Activated CD8-positive, alpha-beta memory T cell treated with anti-CD3 and anti-CD28 coated beads for 1 hour (primary cell): ENCODE measurements at places on chromosomes 3 and 15.

GRCh38 chr15:68205558-68205944 is 419 bp upstream of the CALML4 start:
- no peak for DNase-seq

GRCh38 chr3:98692787-98693473 is 70.2 kb upstream of the ST3GAL6 start:
- DNase-seq: no peak

GRCh38 chr3:70250492-70250891 is 61.9 kb downstream of the MDFIC2 start:
- no peak for DNase-seq

DNA sequence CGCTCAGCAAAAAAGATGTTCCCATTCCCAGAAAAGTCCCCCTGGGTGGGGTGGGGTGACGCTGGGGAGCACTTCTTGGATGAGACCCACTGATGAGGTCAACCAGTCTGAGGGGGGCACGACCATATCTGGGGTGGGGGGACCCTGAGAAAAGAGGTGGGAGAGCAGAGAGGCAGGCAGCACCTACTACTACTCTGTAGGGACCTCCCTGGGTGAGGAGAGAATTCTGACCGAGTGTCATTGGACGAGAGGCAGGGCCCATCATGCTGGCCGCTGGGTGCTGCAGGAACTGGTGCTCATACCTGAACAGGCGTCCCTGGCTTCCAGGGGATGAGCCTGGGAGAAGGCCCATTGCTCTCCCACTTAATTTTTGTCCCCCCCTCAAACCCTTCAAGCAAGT is 158.8 kb downstream of the KLF13 start:
- no peak for DNase-seq

GRCh38 chr15:67021455-67021854 is 43.9 kb upstream of the SMAD3 start:
- no peak for DNase-seq

DNA sequence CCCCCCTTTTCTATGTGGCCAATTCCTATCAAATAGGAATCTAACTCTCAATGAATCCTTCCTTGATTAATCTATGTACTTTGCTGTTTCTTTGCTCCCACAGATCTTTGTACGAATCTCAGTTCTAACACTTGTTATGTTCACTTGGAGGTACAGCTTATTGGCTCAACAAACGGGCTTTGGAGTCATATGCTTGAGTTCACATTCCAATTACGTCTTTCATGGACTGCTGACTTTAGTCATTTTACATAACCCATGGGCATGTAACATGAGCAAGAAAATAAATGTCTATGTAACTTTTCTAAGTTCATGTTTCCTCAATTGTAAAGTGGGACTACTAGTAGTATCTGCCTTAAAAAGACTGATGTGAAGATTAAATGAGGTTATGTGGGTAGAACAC is 123.2 kb upstream of the TBC1D5 start:
- no peak for DNase-seq

- DNase-seq: no peak
Measured at GRCh38 chr3:96970211-96970610, 155.8 kb downstream of the EPHA6 start.

- DNase-seq: no peak
Measured at GRCh38 chr15:39110336-39110735, 470.5 kb upstream of the THBS1 start.

DNA sequence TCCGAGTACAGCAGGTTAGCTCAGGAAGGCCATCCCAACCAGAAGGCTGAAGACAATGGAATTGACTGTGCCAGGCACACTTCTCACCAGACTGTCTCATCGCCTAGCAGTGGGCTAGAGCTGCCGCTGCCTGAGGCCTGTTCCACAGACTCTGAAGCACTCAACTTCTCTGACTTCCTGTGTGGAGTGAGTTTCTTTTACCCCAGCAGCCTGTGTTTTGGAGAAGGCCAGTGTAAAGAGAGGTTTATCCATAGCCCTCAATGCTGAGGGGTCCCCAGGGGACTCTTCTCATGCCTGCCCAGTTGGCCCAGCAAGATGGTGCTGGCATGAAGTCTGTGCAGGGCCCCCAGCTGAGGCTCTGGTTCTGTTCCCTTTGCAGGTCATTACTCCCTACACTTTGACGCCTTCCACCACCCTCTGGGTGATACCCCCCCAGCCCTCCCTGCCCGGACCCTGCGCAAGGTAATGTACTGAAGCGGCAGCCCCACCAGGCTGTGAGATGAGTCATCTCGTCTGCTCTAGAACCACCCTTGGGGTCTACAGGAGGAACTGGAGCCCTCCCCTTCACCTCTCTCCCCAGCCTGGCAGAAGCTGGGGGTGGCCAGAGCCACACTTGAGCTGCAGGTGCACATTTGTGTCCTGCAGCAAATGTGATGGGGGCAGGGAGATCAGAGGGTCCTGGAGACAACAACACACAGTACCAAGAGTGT is 5.2 kb upstream of the MANF start:
- DNase-seq: no peak

DNA sequence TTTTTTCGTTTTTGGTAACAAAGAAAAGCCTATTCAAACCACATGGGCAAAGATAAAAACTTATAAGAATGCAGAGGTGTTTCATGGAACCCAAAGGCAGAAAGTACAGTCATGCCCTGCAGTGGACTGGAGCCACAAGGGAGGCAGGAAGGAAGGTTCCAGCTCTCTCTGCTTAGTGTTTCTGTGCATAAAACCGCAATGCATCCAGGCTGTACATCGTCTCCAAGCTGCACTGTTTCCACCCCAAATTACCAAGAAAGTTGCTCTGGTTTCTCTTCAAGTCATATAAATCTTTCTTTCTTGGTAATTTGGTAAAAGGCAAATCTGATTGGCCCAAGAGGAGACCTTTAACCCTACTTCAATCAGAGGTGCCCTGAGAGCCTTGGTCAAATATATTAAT is 15.8 kb downstream of the TRAT1 start:
- no peak for DNase-seq

DNA sequence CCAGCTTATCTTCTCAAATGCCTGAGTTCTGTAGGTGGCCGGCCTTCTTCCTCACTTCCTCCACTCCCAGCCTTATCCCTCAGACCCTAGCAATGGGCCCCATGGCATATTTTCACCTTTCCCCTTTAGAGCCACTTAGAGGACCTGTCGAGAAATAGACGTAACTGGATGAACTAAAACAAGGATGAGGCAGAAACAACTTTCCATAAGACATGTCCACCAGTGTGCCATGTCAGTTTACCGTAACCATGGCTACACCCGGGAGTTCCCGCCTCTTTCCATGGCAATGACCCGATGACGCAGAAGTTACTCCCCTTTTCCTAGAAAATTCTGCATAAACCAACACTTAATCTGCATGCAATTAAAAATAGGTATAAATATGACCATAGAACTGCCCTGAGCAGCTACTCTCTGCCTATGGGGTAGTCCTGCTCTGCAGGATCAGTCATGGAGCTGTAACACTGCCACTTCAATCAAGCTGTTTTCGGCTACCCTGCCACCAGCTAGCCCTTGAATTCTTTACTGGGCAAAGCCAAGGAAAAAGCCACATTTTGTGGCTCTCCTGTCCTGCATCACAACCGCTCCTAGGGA is 55.1 kb upstream of the ZBTB38 start:
- no peak for DNase-seq

DNA sequence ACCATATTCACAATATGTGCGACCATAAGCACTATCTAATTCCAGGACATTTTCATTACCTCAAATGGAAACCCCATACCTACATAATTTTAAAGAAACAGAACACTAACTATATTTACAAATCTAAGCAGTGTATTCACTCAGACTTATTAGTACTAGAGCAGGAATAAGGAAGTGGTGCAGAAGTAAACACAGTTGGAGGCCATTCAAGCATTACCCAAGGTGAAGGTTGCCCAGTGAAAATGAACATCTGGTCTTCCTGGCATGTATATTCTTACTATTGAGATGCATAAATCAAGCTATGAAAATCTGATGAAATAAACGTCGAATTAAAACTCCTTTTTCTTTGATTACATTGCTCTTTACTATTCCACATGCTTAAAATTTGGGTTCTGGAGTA is 78.9 kb upstream of the TTC14 start:
- no peak for DNase-seq

DNA sequence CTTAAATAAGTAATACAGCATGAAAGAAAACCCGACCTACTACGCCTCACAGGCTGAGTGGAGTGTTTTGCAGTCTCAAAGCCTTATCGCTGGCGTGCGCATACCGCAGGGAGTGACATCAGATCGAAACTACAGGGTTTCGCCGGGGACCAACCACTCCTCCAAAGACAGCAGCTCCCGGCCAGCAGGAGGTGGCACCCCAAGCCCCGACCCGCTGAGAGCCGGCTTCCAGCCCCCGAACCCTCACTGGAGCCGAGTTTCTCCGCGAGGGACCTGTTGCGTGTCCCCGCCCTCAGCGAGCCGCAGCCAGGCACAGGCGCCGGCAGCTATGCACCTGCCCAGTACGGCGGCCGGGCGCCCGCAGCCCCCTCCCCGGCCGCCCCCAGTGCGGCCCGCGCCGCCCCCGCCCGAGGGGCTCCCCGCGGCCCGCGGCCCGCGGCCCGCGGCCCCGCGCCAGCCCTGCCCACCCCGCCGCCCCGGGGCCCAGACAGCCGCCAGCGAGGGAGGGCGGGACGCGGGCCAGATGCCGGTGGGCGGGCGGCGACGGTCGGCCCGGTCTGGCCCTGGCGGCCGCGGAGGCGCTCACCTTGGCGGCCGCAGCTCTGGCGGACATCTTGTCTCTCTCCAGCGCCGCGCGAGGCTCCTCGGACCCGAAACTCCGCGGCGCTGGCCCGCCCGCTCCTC is 710 bp downstream of the TJP1 start:
- no peak for DNase-seq

GRCh38 chr3:3154879-3155610 is 24.4 kb downstream of the CRBN start:
- no peak for DNase-seq

DNA sequence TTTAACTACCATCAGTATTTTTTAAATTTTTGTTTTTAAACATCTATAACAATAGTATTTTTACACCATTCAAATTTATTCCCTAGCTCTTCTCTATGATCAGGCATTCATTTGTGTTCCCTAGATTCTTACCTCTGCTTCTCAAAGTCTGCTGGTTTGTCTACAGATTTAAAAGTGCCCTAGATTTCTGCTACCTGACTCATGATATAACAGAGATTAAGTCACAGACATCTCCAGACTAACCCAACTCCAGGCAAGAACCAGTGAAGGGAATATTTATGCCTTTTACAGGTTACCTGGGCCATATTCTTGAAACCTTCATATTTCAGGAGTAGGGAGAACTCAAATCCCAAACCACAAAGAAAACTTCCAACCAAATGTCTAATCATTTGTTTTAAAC is 38.8 kb downstream of the ADAM10 start:
- DNase-seq: no peak

DNA sequence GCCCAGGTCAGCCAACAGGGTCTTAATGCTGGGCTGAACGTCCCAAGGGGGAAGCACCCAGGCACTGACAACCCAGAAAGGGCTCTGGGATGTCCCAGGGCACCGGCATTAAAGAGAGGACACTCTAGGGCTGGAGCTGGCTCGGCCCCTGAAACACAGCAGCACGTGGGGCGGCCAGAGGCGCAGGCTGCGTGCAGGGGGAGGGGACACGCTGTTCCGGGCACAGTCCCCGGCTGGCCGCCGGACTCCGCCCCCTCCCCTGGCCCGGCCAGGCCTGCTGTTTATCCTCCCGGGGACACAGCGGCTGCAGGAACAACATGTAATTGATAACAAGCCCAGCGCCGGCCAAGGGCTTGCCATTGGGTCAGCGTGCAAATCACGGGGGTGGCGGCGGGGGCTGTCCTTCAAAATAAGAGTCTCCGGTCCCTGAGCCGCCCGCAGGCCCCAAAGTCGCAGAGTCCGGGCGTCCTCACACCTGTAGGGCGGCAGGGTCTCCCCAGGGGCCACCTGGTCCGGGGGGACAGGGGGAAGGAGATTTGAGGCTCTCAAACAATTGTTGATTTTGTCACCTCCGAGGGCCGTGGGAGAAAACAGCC is 1.3 kb downstream of the KLF15 start:
- no peak for DNase-seq

- DNase-seq: no peak
Measured at GRCh38 chr3:52091586-52092270, 35.4 kb upstream of the DUSP7 start.

- DNase-seq: no peak
Measured at GRCh38 chr3:129673897-129674797, 67.7 kb upstream of the PLXND1 start.

DNA sequence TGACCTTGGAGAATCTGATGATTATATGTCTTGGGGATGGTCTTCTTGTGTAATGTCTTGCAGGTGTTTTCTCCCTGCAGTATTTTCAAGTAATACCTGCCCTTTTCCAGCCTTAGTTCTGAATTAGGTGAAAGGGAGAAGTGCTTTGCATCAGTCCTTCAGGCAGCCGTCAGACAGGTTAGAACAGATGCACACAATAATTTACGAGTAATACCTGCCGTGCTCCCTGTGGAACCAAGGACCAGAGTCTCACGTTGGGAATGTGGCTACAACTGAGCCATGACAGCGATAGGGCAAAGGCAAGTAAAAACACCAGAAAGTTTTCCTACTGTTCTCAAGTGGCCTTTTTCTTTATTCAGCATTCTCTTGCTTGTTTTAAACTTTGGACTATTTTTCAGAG is 69.1 kb downstream of the CHCHD6 start:
- no peak for DNase-seq

- no peak for DNase-seq
Measured at GRCh38 chr3:123075359-123075758, 8.5 kb downstream of the PDIA5 start.

GRCh38 chr15:35019404-35020327 is 31.6 kb upstream of the ZNF770 start:
- no peak for DNase-seq

DNA sequence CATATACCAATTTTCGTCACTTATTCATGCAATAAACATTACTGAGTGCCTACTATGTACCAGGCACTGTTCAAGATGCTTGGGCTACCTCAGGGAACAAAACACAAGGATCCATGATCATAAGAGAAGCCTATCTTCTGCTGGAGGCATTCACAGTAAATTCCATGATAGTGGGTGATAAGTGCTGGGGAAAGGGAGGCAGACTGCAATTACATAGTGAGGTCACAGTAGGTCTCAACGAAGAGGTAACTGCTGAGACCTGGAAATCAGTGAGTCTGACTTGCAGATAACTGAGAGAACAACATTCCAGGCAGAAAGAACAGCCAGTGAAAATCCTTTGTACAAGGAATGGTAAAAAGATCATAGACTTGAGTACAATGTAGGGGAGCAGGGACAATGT is 33.6 kb downstream of the RAF1 start:
- DNase-seq: no peak

GRCh38 chr3:107798381-107798780 is 275.6 kb downstream of the BBX start:
- no peak for DNase-seq

- DNase-seq: no peak
Measured at GRCh38 chr3:67569324-67569723, 85.1 kb downstream of the SUCLG2 start.

DNA sequence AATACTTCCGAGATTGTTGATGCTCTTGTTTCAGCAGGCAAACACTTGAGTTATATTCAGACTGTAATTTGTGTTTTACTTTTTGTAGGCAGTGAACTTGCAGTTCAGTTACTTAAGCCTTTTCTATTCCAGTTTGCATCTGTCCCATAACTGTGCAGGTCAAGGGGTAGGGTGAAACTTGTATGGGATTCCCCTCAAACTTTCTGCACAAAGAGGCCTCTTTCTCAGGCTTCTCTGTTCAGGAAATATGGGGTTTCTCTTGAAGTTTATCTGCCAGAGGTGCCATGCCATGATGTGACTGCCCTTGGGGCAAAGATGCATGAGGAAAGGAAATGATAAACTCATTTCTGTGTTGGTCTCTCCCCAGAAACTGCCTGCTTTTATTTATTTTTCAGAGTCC is 66.7 kb downstream of the SLC24A1 start:
- DNase-seq: no peak
